ENCODE measurements at places on chromosomes 11 and 22.

DNA sequence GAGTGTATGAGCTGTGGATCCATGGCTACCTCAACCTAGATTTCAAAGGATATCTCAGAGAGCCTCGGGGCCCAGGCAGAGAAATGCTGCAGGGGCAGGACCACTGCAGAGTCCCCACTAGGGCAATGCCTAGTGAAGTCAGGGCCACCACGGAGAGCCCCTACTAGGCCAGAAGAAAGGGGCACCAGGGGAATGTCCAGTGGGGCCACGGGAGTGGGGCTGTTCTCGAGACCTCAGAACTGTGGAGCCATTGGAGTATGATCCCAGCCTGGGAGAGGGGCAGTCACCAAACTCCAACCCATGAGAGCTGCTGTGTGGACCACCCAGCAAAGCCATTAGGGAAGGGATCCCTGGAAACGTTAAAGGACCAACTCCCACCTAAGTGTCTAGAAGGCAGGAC is 24.5 kb downstream of the RTL6 start:
- DNase-seq = no peak

- no peak for DNase-seq
Measured at GRCh38 chr11:63250162-63251050, 7.0 kb upstream of the SLC22A25 start.

DNA sequence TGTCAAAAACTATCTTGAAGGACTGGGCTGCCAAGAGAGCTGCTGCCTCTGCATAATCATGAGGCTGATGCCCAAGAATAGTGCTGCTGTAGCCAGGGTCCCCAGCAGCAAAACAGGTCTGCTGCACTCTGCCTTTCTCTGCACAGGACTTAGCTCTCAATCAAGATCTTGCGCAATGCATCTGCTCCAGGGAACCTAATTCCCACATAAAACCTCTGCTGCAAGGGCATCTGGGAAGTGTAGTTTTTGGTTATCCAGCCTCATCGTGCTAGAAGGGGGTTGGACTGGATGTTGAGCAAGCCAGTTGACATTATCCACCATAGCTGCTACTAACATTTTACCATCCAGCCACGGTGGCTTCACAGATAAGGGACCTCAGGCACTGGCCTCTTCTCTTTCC is 192.7 kb downstream of the C11orf91 start:
- no peak for DNase-seq

- DNase-seq = no peak
Measured at GRCh38 chr11:115921986-115922385, 417.8 kb upstream of the CADM1 start.

GRCh38 chr11:119185981-119186634 is 833 bp downstream of the NHERF4 start:
- no peak for DNase-seq
